ENCODE measurements at places on chromosomes 16 and 17.

- DNase-seq, result no peak
Measured at GRCh38 chr17:80223142-80223815, 3.1 kb downstream of the SLC26A11 start.

DNA sequence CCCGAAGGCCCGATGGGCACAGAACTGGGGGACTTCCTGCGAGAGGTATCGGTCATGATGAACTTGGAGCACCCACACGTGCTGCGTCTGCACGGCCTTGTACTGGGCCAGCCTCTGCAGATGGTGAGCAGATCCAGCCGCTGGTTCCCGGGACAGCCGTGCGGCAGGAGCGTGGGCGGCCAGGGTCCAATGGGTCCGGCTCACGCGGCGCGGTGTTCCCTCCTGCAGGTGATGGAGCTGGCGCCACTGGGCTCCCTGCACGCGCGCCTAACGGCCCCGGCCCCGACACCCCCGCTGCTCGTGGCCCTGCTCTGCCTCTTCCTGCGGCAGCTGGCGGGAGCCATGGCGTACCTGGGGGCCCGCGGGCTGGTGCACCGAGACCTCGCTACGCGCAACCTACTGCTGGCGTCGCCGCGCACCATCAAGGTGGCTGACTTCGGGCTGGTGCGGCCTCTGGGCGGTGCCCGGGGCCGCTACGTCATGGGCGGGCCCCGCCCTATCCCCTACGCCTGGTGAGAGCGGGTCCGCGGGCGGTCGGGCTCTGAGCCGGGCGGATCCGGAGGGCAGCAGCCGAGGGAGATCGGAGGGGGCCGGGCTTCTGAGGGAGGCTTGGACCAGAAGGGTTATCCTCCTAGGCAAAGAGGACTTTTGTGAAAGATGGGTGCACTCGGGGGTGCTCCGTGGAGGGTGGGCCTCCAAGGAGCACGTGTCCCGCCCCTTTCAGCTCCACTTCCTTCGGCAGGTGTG lies 3.0 kb downstream of the TNK1 start:
- peak; percentile 86 for DNase-seq

GRCh38 chr17:78677303-78678221 lies 100.4 kb upstream of the DNAH17 start:
- DNase-seq, result no peak

DNA sequence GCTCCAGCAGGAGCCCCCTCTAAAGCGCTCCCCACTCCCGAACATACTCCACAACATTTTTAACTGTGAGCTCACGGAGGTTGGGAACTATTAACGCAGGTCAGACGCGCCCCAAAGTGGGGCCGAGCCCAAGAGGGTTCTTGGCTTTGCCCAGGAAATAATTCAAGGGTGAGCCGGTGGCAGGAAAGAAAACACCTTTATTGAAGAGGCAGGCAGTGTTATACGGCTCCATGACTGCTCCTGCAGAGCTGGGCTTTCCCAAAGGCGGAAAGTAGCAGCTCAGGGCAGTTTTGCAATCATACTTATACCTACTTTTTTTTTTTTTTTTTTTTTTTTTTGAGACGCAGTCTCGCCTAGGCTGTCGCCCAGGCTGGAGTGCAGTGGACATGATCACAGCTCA lies 6.2 kb downstream of the ADCY9 start:
- no peak for DNase-seq

DNA sequence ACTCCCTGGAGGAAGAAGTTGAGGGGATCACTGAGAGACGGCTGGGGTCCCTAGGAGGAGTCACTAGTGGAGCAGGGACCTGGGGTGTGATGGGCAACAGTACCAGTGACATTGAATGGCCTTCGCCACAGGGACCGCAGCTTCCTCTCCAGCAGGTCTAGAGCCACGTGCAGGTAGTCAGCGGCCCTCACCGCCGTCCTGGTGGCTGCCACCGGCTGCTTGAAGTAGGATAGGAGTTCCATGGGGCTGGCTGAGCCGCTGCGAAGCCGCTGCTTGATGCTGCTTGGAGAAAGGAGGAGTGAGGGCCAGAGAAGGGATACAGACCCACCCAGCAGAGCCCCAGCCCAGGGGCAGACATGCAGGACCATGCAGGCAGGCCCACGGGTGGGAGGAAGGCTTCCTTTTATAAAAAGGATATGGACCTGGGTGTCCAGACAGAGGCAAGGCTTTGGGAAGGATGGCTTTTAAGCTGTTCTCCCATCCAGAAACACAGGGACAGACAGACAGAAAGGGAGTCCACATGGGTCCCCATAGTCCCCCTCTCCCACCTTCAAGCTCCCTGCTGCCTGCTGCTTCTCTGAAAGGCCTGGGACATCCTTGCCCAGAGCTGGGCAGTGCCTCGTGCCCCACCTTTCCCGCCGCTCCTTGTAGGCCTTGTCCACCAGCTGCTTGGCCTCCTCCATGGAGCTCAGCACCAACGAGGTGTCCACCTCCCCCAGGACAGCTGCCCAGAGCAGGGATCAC lies 827 bp downstream of the MPO start:
- no peak for DNase-seq

GRCh38 chr17:62615503-62615902 lies 12.0 kb upstream of the MRC2 start:
- DNase-seq, result no peak

DNA sequence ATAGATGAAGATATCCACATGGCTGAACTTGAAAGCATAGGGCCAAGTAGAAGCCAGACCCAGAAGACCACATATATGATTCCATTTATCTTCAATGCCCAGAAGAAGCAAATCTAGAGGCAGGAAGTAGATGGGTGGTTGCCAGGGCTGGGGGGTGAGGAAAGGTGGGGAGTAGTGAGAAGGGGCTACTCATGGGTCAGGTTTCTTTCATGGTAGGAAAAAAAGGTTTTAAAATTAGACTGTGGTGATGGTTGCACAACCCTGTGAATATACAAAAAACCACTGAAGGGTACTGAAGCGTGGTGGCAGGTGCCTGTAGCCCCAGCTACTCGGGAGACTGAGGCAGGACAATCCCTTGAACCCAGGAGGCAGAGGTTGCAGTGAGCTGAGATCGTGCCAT lies 5.4 kb downstream of the CD2BP2 start:
- DNase-seq, result peak; percentile 28

DNA sequence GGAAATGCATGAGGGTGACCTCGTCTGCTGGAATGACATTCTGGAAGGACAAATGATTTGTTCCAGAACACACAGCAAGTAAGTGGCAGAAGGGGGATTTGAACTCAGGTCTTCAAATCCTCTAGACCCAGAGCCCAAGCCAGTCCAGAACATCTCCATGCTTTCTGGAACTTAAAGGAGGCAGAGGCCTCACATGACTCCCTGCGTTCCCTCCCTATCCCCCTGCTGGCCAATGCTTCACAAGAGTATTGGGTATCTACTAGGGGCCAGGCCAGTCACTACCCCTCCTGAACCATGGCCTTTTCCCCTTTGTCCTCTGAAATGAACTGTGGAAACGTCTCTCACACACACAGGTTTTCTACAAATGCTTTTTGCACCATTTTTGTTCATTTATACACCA lies 7.6 kb upstream of the BEAN1 start:
- no peak for DNase-seq

- peak; percentile 7 for DNase-seq
Measured at GRCh38 chr17:15999974-16000827, 577 bp downstream of the TTC19 start.

- no peak for DNase-seq
Measured at GRCh38 chr17:40321524-40321929, 12.5 kb downstream of the RARA start.

- DNase-seq, result no peak
Measured at GRCh38 chr17:29158488-29159275, 21.5 kb downstream of the MYO18A start.
